ENCODE measurements at places on chromosomes 11 and 22.

DNA sequence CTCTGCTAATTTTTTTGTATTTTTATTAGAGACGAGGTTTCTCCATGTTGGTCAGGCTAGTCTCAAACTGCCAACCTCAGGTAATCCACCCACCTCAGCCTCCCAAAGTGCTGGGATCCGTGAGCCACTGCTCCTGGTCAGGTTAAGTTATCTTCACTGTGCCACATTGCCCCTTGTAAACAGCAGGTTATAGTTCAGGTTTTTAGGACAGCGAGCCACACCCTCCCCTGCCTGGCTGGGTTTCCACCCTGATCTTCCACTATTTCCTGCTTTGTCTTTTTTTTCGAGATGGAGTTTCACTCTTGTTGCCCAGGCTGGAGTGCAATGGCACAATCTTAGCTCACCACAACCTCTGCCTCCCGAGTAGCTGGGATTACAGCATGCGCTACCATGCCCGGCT lies 16.1 kb downstream of the ACO2 start:
- H3K27ac ChIP-seq: peak overlapping the region; percentile 81
- no peak overlapping the region for H3K4me3 ChIP-seq
- no peaks in the 10 kb centered on the region for H3K27me3 ChIP-seq
- peaks cover 70% of the 10 kb centered on the region for H3K4me1 ChIP-seq
- peaks cover 3% of the 10 kb centered on the region for H3K36me3 ChIP-seq

DNA sequence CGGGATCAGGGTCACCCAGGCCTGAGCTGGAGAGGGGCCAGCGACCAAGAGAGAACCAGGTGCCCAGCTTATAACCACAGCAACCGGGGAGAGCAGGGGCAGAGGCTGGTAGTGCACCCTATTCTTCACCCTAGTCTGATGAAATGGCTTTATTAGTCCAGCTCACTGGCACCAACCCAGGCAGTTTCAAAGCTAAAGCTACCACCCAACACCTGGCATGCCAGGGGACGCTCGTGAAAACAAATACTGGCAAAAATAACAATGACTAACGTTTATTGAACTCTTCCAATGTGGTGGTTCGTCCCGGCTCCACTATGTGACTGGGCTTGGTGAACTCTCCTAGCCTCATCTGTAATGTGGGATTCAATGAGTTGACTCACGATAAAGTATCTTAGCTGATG lies 30.6 kb downstream of the SCGB1A1 start:
- no peaks in the 10 kb centered on the region for H3K36me3 ChIP-seq
- H3K27me3 ChIP-seq: no peaks in the 10 kb centered on the region
- no peak for DNase-seq
- no peak overlapping the region for H3K4me3 ChIP-seq
- peaks cover 18% of the 10 kb centered on the region for H3K4me1 ChIP-seq

GRCh38 chr11:15146271-15147003 lies 31.7 kb downstream of the INSC start:
- H3K4me3 ChIP-seq: no peak overlapping the region
- no peaks in the 10 kb centered on the region for H3K36me3 ChIP-seq
- no peak for DNase-seq
- H3K27me3 ChIP-seq: no peaks in the 10 kb centered on the region
- no peak overlapping the region for H3K27ac ChIP-seq

- H3K4me3 ChIP-seq: no peak overlapping the region
- H3K36me3 ChIP-seq: no peaks in the 10 kb centered on the region
- no peak for DNase-seq
These were observed 4.4 kb downstream of the NCAM1 start for GRCh38 chr11:112965656-112966055.

DNA sequence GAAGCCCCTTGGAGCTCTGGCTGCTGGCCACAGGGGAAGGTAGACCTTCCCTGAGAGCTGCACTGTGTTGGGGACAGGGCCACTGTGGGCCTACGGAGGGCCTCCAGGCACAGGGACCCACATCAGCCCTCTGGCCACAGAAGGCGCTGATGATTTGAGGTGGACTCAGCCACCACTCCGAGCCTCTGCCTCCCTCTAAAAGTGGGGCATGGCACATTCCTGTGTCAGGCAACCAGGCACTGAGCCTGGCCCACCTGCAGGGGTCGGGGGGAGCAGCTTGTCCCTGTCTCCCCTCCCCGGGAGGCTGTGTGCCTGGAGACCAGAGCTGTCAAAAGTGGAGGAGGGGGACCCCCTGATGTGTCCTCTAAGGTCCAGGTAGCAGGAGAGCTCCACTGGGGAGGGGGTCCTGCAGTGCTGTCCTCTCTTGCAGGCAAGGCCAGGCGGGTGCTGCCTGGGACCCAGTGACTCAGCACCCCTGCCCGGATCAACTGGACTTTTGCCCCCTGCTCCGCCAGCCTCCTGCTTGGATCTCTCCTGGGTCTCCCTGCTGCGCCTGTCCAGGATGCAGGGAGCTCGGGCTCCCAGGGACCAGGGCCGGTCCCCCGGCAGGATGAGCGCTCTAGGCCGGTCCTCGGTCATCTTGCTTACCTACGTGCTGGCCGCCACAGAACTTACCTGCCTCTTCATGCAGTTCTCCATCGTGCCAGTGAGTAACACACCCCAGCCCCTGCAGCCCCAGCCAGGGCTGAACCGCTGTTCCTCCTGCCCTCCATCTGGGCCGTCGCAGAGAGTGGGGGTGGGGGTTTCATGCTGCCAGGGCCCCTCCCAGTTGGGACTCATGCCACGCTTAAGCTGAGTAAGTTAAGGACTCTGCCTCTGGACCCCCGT lies 17.5 kb upstream of the CDKN1C start:
- no peaks in the 10 kb centered on the region for H3K36me3 ChIP-seq
- H3K4me1 ChIP-seq: peaks cover 42% of the 10 kb centered on the region
- H3K27me3 ChIP-seq: no peaks in the 10 kb centered on the region
- H3K4me3 ChIP-seq: peak overlapping the region; percentile 50
- peak overlapping the region; percentile 95 for H3K27ac ChIP-seq
- DNase-seq: peak; percentile 74

- H3K4me1 ChIP-seq: no peaks in the 10 kb centered on the region
- H3K27me3 ChIP-seq: peaks cover 50% of the 10 kb centered on the region
- no peak for DNase-seq
These were observed 647.0 kb downstream of the BRD1 start for GRCh38 chr22:49180683-49181024.

GRCh38 chr11:134466156-134466555 lies 54.1 kb upstream of the B3GAT1 start:
- no peaks in the 10 kb centered on the region for H3K36me3 ChIP-seq
- peak overlapping the region; percentile 70 for H3K27ac ChIP-seq
- peak; percentile 66 for DNase-seq
- peaks cover 26% of the 10 kb centered on the region for H3K4me1 ChIP-seq
- H3K27me3 ChIP-seq: peaks cover 39% of the 10 kb centered on the region

DNA sequence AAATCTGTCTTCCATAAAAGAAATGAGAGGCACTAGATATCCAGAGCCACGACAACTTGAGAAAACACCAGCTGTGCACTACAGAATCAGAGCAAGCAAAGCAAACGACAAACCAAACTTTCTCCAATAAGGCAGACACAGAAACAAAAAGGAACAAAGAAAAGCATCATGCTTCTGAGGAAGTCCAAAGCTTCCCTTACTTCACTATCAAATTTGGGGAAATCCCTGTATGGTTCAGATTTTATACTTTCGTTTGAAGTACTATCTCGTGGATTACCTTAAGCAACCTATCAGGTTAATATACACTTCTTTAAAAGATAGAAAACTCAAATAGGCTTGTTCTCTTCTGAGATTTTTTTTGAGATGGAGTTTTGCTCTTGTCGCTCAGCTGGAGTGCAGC lies 27.7 kb downstream of the ALG9 start:
- no peak overlapping the region for H3K4me3 ChIP-seq
- peaks cover 26% of the 10 kb centered on the region for H3K4me1 ChIP-seq
- no peak for DNase-seq
- H3K36me3 ChIP-seq: peaks cover 16% of the 10 kb centered on the region
- no peaks in the 10 kb centered on the region for H3K27me3 ChIP-seq

DNA sequence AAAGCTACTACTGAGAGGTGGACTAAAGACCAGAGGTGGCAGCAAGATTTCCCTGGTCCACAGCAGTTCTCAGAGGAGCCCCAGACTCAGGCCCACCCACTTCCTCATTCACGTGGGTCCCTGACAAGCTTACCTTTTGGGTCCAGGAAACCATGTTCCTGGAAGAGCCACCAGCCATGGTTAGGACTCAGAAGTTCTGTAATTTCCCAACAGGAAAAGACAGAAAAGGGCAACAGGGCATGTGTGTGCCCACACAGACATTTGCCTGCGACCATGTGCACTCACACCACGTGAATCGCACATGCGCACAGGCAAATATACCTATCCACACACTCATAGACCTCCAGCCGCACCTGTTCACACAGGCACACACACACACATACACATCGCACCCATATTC lies 42.9 kb downstream of the LRRC32 start:
- no peak for DNase-seq
- H3K4me3 ChIP-seq: no peak overlapping the region
- H3K36me3 ChIP-seq: no peaks in the 10 kb centered on the region
- H3K4me1 ChIP-seq: no peaks in the 10 kb centered on the region
- no peak overlapping the region for H3K27ac ChIP-seq
- H3K27me3 ChIP-seq: no peaks in the 10 kb centered on the region
